ENCODE measurements at places on chromosomes 5 and 9. TPM values are rescaled to one million over a fixed set of nuclear protein-coding genes. Genes with fewer than 3 reads are reported as not detected.

The KLF9 gene
- 11.4 TPM for total RNA-seq

The PCDHGA6 gene
- total RNA-seq: 4.2 TPM

GRCh38 chr9:6428940-6429889, 16.2 kb downstream of the UHRF2 start:
- DNase-seq: no peak

- no peak for DNase-seq
These were observed 27.5 kb downstream of the GADD45G start for GRCh38 chr9:89632192-89632733.

DNA sequence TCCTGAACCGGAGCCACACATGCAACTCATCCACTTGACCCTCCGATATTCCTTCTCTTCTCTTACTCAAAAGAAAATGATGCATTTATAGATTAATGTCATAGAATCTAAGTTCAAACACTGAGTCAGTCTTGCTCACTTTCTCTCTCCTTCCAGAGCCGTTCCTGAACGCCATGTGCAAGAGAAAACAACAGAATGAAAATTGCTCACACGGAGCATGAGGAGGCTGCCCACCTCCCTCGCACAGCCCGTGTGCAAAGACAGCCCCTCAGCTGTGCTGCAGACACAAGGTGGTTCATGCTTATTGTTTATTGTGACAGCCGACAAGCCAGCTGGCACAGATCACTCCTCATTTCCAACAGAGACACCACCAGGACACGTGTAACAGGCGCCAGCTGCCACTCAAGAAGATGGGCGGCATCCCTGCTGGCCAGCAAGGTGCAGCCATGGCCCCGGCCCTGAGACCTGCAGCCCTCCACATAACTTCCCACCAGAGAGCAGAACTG, 290.8 kb downstream of the GLIS3 start:
- DNase-seq: peak; percentile 81

The ITK gene
- not detected for total RNA-seq

The IFNK gene
- not detected for total RNA-seq

The PTGER4 gene
- total RNA-seq: 10.6 TPM

The SHOC1 gene
- total RNA-seq: not detected

- DNase-seq: no peak
These were observed 33.9 kb upstream of the SEMA4D start for GRCh38 chr9:89531766-89532165.

The RNF180 gene
- total RNA-seq: 0.36 TPM

The ADGRD2 gene
- total RNA-seq: not detected

DNA sequence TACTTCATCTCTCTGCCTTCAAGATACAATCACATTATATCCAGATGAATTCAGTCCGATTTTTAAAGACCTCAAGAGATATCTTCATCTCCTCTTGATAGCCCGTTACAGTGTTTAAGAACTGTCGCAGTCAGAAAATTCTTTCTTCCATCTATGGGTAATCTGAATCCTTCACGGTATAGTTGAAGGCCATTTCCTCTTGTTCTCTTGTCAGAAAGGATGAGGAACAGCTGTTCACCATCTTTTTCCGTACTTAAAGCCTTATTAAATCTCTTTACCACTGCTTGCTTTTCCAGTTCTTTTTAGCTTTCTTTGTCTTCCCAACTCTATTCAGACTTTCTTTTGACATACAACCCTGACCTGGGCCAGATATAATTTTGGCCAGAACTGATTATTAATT, 121.8 kb downstream of the XRCC4 start:
- DNase-seq: peak; percentile 18

- DNase-seq: no peak
These were observed 393 bp downstream of the SH3GLB2 start for GRCh38 chr9:129027685-129028191.

DNA sequence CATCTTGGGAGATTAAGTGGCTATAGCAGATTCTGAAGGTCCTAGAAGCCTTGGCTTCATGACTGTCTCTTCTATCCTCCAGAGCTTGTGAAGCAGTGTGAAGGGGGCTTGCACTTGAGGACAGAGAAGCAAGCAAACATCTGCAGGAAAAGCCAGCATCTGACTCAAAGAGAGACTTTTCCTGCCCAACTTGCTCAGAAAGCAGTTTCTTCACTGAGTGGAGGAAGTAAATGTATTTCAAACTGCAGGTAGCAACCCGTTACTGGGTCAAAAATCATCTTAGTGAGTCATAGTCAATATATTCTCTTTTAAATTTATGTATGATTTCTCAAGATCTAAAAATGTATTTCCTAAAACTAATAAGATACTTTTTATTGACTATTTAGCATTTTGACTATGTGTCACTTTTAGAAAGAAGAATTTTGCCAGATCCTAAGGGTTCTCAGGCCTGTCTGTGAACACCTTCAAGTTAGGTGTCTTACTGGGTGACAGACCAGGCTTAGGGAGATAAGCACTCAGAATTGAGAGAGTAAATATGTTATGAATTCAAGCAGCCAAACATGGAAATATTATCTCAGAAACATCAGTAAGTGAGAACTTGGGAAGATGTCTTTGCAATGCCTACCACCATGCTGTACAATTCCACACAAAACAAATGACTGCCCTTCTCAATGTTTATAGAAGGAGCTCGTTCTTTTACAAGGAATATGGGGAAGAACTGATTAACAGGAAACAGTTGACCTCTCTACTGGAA, 72.6 kb upstream of the DMAC1 start:
- no peak for DNase-seq

DNA sequence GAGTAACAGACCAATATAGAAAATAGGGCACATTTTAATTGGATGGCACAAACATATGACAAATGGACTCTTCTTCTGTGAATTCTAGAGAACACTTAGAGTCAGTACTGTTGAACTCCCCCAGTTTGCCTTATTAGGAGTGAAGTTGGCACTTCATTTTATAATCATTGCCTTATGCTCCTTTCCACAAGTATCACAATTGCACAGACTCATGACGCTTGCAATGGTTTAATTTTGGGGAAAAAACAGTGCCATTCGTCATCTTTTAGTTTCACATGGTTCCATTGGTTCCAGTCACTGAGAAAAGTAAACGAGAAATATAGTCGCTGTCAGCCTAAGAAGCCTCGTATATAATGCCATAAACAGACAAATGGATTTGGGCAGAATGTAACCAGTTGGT, 71.2 kb downstream of the LURAP1L start:
- DNase-seq: no peak

DNA sequence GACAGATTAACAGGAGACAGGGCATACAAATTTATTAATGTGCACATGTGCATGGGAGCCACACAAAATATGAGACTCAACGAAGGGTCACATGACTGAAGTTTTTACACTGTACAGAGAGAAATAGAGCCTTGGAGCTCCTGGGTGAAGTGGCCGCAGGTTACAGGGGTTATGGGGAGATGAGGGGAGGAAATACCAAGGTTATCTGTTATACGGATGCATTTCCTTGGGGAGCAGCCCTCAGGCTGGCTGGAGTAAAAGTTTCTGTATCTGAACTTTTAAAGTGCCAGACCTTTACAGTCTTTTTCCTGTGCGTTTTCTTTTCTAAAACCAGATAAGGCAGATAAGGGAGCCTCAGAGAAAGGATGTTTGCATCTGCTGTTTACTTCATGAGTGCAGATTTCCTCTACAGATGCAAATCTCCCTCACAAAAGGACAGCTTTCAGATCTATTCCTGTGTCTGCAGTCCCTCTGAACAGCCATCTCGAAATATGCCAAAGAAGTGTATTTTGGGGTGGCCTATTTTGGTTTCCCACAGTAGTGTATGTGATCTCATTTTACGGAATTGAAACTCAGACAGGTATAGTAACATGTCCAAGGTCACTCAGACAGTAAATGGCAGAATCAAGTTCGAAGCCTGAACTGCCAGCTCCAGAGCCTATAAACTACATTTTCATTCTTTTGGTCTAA, 139.3 kb upstream of the FBXL17 start:
- no peak for DNase-seq

GRCh38 chr5:132905938-132906337, 32.5 kb downstream of the LEAP2 start:
- peak; percentile 50 for DNase-seq

GRCh38 chr9:130029223-130029973, 13.6 kb downstream of the FNBP1 start:
- DNase-seq: no peak

- DNase-seq: peak; percentile 66
These were observed 83.7 kb upstream of the ORM1 start for GRCh38 chr9:114238891-114239875.

GRCh38 chr5:130605234-130605633, 559.8 kb downstream of the HINT1 start:
- DNase-seq: no peak

DNA sequence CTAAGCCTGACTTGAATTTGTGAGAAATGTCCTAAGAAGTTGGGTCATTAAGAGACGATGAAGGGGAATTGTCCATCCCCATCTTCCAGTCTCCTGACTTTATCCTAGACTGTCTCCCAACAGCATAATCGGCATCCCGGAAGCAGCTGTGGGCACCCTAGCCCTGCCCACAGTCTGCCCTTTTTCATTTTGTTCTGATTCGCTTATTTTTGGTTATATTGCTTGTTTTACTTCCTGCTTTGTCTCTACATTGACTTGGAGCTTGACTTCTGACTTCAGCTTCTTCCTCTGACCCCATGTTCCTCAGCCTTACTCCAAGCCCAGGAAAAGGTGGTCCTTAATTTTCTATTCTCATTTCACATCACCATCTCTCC, 41.8 kb downstream of the UGCG start:
- DNase-seq: no peak

The PLK2 gene
- 322 TPM for total RNA-seq

DNA sequence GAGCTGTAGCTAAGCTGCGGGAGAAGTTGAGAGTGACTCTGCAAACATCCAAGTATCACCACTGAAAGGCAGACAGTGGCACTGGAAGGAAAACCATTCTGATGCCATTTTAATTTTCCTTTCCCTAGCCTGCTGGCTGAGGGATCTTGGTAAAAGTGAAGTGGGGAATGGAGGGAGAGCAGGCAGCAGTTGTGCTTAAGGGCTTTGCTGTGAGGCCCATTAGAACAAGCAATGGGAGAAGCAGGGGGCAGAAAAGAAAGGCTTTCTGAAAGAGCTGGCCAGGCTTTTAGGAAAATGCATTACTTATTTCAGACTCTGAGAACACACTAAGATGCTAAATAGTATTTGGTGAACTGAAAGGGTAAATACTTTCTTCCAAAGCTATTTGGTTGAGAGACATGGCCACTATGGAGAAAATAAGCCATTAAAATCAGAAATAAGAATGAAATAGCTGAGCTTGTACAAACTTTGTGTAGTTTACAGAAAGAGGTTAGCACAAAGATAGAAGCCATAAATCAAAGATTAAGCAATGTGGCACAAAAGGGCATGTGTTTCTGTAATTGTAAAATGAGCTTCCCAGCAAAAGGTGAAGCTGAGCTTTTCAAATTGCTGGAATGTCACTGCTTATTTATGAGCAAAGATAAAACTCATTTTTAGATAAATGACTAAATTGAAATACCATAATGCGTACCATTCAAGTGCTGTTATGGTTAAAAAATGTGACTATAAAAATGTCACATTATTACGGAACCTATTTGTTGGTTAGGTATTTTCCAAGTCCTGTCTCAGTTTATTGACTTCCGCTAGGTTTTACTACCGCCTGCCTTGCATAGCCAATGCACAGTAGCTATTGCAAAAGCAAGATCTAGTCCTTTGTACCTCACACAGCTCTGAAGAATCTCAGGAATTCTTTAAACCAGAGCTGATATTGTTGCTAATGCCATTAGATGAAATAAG, 20.8 kb downstream of the SNCAIP start:
- no peak for DNase-seq

GRCh38 chr9:120098584-120098983, 481.4 kb downstream of the CDK5RAP2 start:
- no peak for DNase-seq

DNA sequence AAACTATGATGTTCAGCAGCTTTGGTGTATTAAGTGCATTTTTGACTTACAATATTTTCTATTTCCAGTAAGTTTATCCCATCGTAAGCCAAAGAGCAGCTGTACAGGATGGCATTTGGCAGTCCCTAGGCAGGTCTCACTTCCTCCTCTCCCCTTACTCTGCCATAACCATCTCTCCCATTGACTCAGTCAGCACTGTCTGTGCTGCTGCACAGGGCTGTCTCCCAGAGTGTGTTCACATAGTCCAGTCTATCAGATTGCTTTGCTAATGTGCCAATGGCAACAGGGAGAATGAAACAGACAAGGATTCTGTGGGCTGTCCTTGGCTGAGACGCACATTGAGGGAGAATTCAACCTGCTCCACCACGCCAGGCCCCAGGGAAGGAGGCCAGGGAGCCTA, 47.0 kb upstream of the CAST start:
- peak; percentile 12 for DNase-seq

- no peak for DNase-seq
These were observed 8.5 kb upstream of the LURAP1L start for GRCh38 chr9:12766357-12766756.

The MAMDC4 gene
- 0.28 TPM for total RNA-seq

The SLC36A2 gene
- total RNA-seq: not detected

The CYSRT1 gene
- total RNA-seq: not detected

- DNase-seq: no peak
These were observed 62.1 kb downstream of the TRIM32 start for GRCh38 chr9:116749176-116749575.

DNA sequence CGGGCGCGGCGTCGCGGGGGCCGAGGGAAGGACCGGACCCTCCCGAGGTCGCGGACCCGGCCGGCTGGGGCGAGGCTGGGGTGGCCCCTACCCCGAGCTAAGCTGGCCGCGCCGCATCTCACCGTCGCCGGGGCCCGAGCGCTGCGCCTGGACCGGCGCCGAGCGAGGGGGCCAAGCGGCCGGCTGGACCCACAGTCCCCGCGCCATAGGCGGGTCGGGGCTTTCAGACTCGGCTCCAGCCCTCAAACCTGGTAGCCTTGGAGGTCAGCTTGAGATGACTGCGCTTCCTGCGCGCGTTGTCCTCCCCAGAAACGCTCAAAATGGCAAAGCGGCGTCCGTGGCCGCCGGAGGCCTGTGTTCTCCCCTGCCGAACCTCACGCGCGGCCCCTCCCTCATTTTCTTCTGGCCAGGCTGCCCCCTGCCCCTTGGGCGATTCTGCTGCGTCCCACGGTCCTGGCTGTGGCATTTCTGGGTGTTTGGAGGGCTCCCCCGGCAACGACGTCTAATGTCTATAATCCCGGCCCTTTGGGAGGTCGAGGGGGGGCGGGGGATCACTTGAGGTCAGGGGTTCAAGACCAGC, 8.7 kb upstream of the GRIN1 start:
- DNase-seq: no peak

The GPR21 gene
- 0.28 TPM for total RNA-seq

The NUTM2F gene
- total RNA-seq: not detected
